ENCODE measurements at places on chromosomes 12 and 14.
A peak's percentile ranks its signal among the peaks of the same experiment; 100 is the strongest.

DNA sequence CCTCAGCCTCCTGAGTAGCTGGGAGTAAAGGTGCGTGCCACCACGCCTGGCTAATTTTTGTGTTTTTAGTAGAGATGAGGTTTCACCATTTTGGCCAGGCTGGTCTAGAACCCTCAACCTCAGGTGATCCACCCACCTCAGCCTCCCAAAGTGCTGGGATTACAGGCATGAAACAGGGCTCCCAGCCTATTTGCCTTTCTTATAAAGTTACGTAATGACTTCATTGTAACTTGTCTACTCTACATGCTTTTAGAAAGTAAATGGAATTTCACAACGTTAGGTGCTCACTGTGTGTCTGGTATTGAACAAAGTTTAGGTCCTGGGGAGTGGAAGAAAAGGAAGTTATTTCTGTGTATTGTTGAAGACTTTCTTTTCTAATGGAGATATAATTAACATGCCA lies 12.5 kb downstream of the CFAP251 start:
- DNase-seq, result no peak

- DNase-seq, result no peak
These were observed 16.7 kb upstream of the MAP1LC3B2 start for GRCh38 chr12:116542345-116542956.

- DNase-seq, result no peak
These were observed 43.0 kb downstream of the SERPINA3 start for GRCh38 chr14:94655169-94655710.

- DNase-seq, result peak; percentile 16
These were observed 1.6 kb upstream of the TAPBPL start for GRCh38 chr12:6450091-6450868.

DNA sequence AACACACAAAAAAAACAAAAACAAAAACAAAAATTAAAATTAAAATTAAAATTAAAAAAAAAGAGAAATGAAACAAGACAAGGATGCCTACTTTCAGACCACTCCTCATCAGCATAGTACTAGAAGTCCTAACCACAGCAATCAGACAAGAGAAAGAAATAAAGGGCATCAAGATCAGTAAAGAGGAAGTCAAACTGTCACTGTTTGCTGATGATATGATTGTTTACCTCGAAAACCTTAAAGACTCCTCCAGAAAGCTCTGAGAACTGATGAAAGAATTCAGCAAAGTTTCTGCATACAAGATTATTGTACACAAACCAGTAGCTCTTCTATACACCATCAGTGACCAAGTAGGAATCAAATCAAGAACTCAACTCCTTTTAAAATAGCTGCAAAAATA lies 29.2 kb downstream of the ALG10 start:
- DNase-seq, result no peak

DNA sequence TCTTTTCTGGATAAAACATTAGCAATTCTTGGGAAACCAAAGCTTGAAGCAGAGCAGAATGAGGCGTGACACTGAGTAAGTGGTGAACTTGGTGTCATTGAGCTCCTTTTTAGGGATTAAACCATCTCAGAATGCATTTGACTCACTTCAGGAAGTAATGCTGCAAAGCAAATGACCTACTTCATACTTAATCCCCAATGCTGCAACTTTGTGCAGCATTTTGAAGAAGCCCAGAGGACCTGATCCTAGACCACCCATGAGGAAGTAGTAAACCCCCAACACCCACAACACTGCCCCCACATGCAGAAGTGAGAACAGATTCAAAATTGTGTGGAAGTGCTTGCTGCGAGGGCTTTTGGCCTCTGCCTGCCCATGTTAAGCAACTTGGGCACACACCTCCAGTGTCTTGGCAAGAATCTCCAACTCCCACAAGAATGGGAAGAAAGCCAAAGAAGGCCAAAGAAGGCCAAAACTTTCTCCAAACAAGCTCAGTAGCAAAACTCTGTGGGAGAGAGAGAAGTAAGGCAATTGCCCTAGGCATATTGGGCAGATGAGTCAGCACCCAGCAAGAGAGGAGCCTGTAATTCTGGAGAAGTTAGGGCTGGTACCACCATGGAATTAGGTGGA lies 69.2 kb upstream of the ETV6 start:
- DNase-seq, result peak; percentile 26

DNA sequence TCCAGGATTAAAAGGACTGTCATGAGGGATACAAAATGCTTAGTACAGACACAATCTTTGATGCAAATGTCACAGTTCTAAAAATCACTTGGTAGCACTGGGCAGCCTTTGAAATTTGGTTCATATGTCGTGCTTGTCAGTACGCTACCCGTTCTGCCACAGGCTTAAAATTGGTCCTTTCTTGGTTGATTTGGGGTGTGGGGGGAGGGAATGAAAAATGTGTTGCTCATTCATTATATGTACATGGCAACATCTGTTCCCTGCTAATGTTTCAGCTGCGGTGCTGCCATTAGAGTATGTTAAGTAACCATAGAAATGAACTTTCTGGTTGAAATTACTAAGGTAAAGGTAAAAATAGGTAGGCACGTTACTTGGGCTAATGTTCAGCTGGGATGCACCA lies 155.4 kb upstream of the ARHGAP5 start:
- DNase-seq, result no peak
